Neural crest cell (in vitro differentiated cells): ENCODE measurements at places on chromosomes 2 and 18.

GRCh38 chr18:58721566-58722239, 50.4 kb downstream of the MALT1 start:
- no peaks in the 10 kb centered on the region for H3K4me1 ChIP-seq
- H3K27ac ChIP-seq, result no peak overlapping the region
- no peak for DNase-seq
- H3K36me3 ChIP-seq, result peaks cover 7% of the 10 kb centered on the region
- no peak overlapping the region for H3K4me3 ChIP-seq

GRCh38 chr2:39606585-39606984, 59.1 kb upstream of the TMEM178A start:
- H3K36me3 ChIP-seq, result no peaks in the 10 kb centered on the region
- peaks cover 33% of the 10 kb centered on the region for H3K4me1 ChIP-seq

GRCh38 chr2:179268277-179268925, 3.8 kb upstream of the SESTD1 start:
- H3K27ac ChIP-seq, result no peak overlapping the region
- peak overlapping the region; percentile 18 for H3K4me3 ChIP-seq
- DNase-seq, result no peak
- H3K4me1 ChIP-seq, result peaks cover 38% of the 10 kb centered on the region
- H3K27me3 ChIP-seq, result peaks cover 6% of the 10 kb centered on the region

GRCh38 chr2:15860760-15861159, 79.6 kb upstream of the MYCN start:
- no peak for DNase-seq
- H3K27me3 ChIP-seq, result no peaks in the 10 kb centered on the region
- no peak overlapping the region for H3K27ac ChIP-seq
- H3K36me3 ChIP-seq, result no peaks in the 10 kb centered on the region
- no peak overlapping the region for H3K4me3 ChIP-seq
- H3K4me1 ChIP-seq, result peaks cover 30% of the 10 kb centered on the region

- no peaks in the 10 kb centered on the region for H3K27me3 ChIP-seq
- H3K36me3 ChIP-seq, result peaks cover 10% of the 10 kb centered on the region
- no peaks in the 10 kb centered on the region for H3K4me1 ChIP-seq
- no peak overlapping the region for H3K27ac ChIP-seq
These were observed 214.7 kb upstream of the LYPD1 start for GRCh38 chr2:132884705-132885104.

- H3K27me3 ChIP-seq, result no peaks in the 10 kb centered on the region
- H3K27ac ChIP-seq, result no peak overlapping the region
- peaks cover 2% of the 10 kb centered on the region for H3K36me3 ChIP-seq
- H3K4me3 ChIP-seq, result no peak overlapping the region
These were observed 220.9 kb upstream of the REV1 start for GRCh38 chr2:99710721-99711120.

- H3K4me1 ChIP-seq, result peaks cover 8% of the 10 kb centered on the region
- no peak overlapping the region for H3K27ac ChIP-seq
These were observed 48.5 kb downstream of the ARL6IP6 start for GRCh38 chr2:152766928-152767327.

GRCh38 chr18:32271672-32272208, 81.9 kb downstream of the MEP1B start:
- peak; percentile 22 for DNase-seq
- H3K27me3 ChIP-seq, result no peaks in the 10 kb centered on the region
- H3K36me3 ChIP-seq, result peaks cover 11% of the 10 kb centered on the region
- peaks cover 2% of the 10 kb centered on the region for H3K4me1 ChIP-seq

- no peak overlapping the region for H3K4me3 ChIP-seq
- H3K27ac ChIP-seq, result no peak overlapping the region
- H3K4me1 ChIP-seq, result peaks cover 27% of the 10 kb centered on the region
- H3K36me3 ChIP-seq, result no peaks in the 10 kb centered on the region
- DNase-seq, result no peak
These were observed 912 bp upstream of the LAPTM4A start for GRCh38 chr2:20052229-20052851.

- H3K27ac ChIP-seq, result peak overlapping the region; percentile 97
- peak overlapping the region; percentile 81 for H3K4me3 ChIP-seq
- DNase-seq, result peak; percentile 6
- H3K36me3 ChIP-seq, result peaks cover 3% of the 10 kb centered on the region
- H3K27me3 ChIP-seq, result no peaks in the 10 kb centered on the region
These were observed 473.9 kb downstream of the ARHGAP15 start for GRCh38 chr2:143603035-143603655.

DNA sequence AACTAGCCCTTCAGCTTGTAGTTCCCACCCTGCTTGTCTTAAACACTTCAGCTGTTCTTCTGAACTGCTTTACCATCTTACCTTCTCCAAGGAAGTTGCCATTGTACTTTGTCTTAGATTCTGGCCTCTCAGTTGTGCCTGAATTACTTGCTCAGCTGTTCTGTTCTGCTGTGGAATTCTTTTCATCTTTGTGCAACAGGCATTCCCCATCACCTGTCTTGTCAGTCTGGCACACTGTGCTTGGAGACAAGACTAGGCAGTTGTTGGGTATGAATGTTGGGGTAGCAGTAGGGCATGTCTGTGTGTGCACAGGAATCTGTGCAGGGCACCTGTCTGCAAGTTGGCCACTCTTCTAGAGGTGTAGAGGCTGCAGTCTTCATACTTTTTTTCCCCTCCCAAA, 38.7 kb downstream of the PHLPP1 start:
- H3K36me3 ChIP-seq, result peaks cover 8% of the 10 kb centered on the region
- no peaks in the 10 kb centered on the region for H3K27me3 ChIP-seq
- H3K27ac ChIP-seq, result no peak overlapping the region
- H3K4me3 ChIP-seq, result no peak overlapping the region
- peaks cover 85% of the 10 kb centered on the region for H3K4me1 ChIP-seq

GRCh38 chr2:85709401-85709811, 15.2 kb downstream of the GNLY start:
- H3K36me3 ChIP-seq, result no peaks in the 10 kb centered on the region
- H3K4me3 ChIP-seq, result no peak overlapping the region
- H3K27me3 ChIP-seq, result peaks cover 21% of the 10 kb centered on the region
- peaks cover 5% of the 10 kb centered on the region for H3K4me1 ChIP-seq
- no peak for DNase-seq

GRCh38 chr2:121095257-121096080, 189.5 kb downstream of the TFCP2L1 start:
- H3K27ac ChIP-seq, result no peak overlapping the region
- H3K36me3 ChIP-seq, result no peaks in the 10 kb centered on the region
- no peak overlapping the region for H3K4me3 ChIP-seq

DNA sequence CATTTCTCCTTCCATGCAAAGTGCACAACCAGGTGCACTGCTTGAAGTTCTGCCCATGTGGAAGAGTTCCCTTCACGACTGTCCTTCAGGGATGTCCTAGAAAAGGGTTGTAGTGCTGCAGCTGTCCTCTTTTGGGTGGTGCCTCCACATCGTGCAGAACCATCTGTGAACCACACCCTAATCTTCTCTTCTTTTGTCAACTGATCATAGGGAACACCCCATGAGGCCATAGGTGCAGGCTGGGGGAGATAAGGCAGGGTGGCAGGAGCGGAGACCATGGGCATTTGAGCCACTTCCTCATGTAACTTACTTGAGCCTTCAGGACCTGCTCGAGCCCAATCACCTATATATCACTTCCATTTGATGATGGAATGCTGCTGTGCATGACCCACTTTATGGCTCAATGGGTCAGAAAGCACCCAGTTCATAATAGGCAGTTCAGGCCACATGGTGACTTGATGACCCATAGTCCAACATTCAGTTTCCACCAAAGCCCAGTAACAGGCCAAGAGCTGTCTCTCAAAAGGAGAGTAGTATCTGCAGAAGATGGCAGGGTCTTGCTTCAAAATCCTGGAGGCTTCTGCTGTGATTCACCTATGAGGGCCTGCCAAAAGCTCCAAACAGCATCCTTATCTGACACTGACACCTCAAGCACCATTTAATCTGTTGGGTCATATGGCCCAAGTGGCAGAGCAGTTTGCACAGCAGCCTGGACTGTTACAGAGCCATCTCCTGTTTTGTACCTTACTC, 84.7 kb upstream of the CYRIA start:
- no peaks in the 10 kb centered on the region for H3K27me3 ChIP-seq
- no peak overlapping the region for H3K27ac ChIP-seq
- DNase-seq, result no peak
- no peaks in the 10 kb centered on the region for H3K4me1 ChIP-seq

GRCh38 chr2:191938779-191939178, 91.9 kb upstream of the CAVIN2 start:
- no peaks in the 10 kb centered on the region for H3K36me3 ChIP-seq
- H3K27ac ChIP-seq, result no peak overlapping the region
- DNase-seq, result no peak
- peaks cover 34% of the 10 kb centered on the region for H3K4me1 ChIP-seq
- no peaks in the 10 kb centered on the region for H3K27me3 ChIP-seq

DNA sequence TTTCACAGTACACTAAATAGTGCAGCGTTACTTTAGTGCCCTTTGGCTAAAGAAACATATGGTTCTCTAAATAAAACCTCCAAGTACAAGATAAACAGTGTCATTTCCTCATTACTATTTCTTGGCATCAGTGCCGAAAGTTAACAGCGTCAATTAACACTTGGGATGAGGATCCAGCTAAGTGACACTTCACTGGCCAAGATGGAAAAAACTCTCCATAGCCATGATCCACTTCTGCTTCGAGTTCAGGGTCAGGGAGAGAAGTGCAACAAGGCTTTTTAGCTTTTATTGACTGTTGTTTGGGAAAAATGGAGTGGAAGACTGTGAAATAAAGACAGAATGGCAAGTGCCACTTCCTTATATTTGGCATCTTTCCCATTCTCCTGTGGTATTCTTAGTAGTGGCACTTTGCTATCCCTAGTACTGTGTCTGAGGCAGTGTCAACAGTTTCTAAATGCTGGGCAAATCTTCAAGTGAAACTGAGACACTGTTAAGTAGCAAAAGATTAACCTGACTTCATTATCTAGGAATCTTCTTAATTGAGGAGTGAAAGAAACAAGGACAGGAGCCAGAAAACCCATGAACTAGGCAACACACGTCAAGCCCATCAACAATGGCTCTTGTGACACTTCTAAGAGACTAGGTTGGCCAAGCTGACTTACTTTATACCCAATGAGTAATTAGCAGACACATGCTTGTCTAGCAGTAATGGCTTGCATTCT, 222.5 kb upstream of the SESTD1 start:
- no peaks in the 10 kb centered on the region for H3K36me3 ChIP-seq
- peaks cover 4% of the 10 kb centered on the region for H3K4me1 ChIP-seq
- no peaks in the 10 kb centered on the region for H3K27me3 ChIP-seq
- DNase-seq, result no peak
- H3K4me3 ChIP-seq, result no peak overlapping the region

DNA sequence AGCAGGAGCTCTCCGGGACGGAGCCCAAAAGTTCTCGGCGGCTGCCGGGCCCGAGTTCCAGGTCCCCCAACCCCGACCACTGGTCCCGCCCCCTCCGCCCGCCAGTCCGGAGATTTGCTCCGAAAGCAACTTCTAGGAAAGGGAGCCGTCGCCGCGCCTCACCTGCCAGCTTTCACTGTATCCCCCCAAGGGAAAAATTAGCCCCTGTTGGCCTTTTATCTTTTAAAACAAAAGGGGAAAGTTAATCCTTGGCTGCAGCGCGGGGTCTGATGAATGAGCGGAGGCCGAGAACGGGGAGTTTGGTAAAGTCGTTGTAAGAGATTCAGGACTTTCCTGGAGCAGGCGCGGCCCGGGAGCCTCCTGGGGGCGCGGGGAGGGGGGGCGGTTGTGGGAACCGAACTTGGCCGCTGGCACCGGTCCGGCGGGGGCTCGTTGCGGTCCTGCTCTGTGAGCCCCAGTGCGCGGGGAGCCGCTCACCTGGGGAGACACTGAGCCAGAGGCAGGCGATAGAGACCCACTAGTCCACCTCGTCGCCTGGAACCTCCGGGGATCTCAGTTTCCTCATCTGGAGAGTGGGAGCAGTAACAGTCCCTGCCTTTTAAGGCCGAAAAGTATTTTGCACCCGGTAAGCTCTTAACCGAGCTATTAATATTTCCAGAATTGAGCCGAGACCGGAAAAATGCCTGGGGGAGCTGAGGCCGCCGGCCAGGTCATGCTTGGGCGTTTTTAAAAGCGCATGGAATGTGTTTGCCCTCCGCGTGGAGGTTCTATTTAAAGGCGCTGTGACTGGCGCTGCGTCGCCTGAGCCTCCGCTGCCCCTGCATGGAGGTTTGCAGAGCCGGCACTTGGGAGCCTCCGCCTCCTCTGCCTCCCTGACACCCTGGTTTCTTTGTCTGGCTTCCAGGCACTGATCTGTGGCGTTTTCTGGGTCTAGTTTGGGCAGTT, 1.1 kb downstream of the EFHD1 start:
- H3K4me1 ChIP-seq, result peaks cover 11% of the 10 kb centered on the region
- no peaks in the 10 kb centered on the region for H3K36me3 ChIP-seq
- H3K27ac ChIP-seq, result no peak overlapping the region
- H3K27me3 ChIP-seq, result peaks cover 71% of the 10 kb centered on the region
- peak overlapping the region; percentile 84 for H3K4me3 ChIP-seq
- no peak for DNase-seq

GRCh38 chr2:178251151-178251955, 57.0 kb downstream of the OSBPL6 start:
- DNase-seq, result no peak
- H3K4me3 ChIP-seq, result no peak overlapping the region
- no peaks in the 10 kb centered on the region for H3K36me3 ChIP-seq

GRCh38 chr2:214651451-214651850, 158.0 kb downstream of the BARD1 start:
- no peak overlapping the region for H3K27ac ChIP-seq
- DNase-seq, result no peak
- no peak overlapping the region for H3K4me3 ChIP-seq
- H3K4me1 ChIP-seq, result peaks cover 13% of the 10 kb centered on the region

GRCh38 chr2:200396781-200397242, 90.3 kb downstream of the SPATS2L start:
- no peak overlapping the region for H3K27ac ChIP-seq
- H3K4me1 ChIP-seq, result peaks cover 20% of the 10 kb centered on the region
- H3K36me3 ChIP-seq, result peaks cover 4% of the 10 kb centered on the region
- H3K4me3 ChIP-seq, result peak overlapping the region; percentile 31
- DNase-seq, result no peak
- H3K27me3 ChIP-seq, result peaks cover 1% of the 10 kb centered on the region

- no peaks in the 10 kb centered on the region for H3K36me3 ChIP-seq
- H3K27me3 ChIP-seq, result peaks cover 52% of the 10 kb centered on the region
- no peak overlapping the region for H3K4me3 ChIP-seq
- DNase-seq, result no peak
These were observed 5.0 kb upstream of the NTSR2 start for GRCh38 chr2:11674983-11675382.

GRCh38 chr2:60834270-60834717, 47.1 kb upstream of the REL start:
- H3K27me3 ChIP-seq, result peaks cover 3% of the 10 kb centered on the region
- no peak overlapping the region for H3K27ac ChIP-seq
- H3K4me3 ChIP-seq, result no peak overlapping the region
- DNase-seq, result no peak
- H3K36me3 ChIP-seq, result no peaks in the 10 kb centered on the region
- H3K4me1 ChIP-seq, result peaks cover 8% of the 10 kb centered on the region

DNA sequence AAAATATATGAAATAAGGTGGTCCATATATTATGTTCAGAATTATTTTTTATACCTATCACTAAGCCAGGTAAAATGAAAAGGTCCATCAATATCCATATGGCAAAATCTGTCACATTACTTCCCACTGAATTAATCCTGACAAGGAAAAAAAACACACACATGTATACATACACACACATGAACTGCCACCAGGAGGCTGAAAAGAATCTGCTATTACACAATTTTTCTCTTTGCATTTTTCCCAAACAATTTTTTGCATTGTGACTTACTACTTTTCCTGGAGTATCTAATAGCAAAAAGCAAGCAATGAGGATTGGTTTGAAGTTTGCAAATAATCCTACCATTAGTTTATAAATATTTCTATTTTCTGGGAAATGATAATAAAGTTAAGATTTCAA, 128.2 kb upstream of the CD226 start:
- H3K27me3 ChIP-seq, result no peaks in the 10 kb centered on the region
- H3K36me3 ChIP-seq, result peaks cover 12% of the 10 kb centered on the region
- peaks cover 10% of the 10 kb centered on the region for H3K4me1 ChIP-seq

GRCh38 chr2:206250041-206250897, 24.2 kb upstream of the ZDBF2 start:
- DNase-seq, result no peak
- H3K4me1 ChIP-seq, result no peaks in the 10 kb centered on the region
- H3K36me3 ChIP-seq, result peaks cover 3% of the 10 kb centered on the region
- no peaks in the 10 kb centered on the region for H3K27me3 ChIP-seq
- H3K27ac ChIP-seq, result no peak overlapping the region
